ENCODE measurements at places on chromosomes 3 and 15. TPM values are rescaled to one million over a fixed set of nuclear protein-coding genes. Genes with fewer than 3 reads are reported as not detected.

CACNA2D3 gene
- total RNA-seq = not detected

CYB561D2 gene
- total RNA-seq = 32.7 TPM

B3GALNT1 gene
- total RNA-seq = 0.60 TPM

GRCh38 chr3:120506828-120507774, 56.3 kb upstream of the FSTL1 start:
- H3K4me3 ChIP-seq = no peak overlapping the region
- no peak for DNase-seq
- H3K27me3 ChIP-seq = no peaks in the 10 kb centered on the region
- no peak overlapping the region for H3K27ac ChIP-seq
- no peaks in the 10 kb centered on the region for H3K4me1 ChIP-seq

DNA sequence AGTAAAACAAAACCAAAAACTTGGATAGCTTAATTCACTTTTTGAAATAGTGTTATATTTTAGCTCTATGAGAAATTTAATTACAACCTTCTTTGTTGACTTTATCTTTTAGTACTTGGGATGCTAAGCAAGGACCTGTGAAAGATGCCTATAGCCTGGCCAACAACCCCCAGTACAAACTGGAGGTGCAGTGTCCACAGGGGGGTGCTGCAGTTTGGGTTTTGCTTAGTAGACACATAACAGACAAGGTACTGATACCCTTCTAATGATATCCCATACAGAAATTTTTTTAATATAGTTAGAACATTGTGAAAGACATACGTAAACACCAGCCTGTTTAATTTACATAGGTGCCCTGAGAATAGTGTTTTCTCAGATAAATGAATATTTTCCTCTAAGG, 35.3 kb downstream of the CAPN7 start:
- no peak overlapping the region for H3K4me3 ChIP-seq
- no peak overlapping the region for H3K27ac ChIP-seq
- no peak for DNase-seq
- H3K36me3 ChIP-seq = peaks cover 73% of the 10 kb centered on the region

All from T-cell (primary cell).